Nucleus accumbens (tissue), 56 donors: ENCODE measurements at places on chromosomes 7 and 10.

- no peak for DNase-seq
Measured at GRCh38 chr7:36192053-36192824, 39.2 kb downstream of the EEPD1 start.

- no peak for DNase-seq
Measured at GRCh38 chr10:121597504-121598262, 561 bp downstream of the FGFR2 start.

DNA sequence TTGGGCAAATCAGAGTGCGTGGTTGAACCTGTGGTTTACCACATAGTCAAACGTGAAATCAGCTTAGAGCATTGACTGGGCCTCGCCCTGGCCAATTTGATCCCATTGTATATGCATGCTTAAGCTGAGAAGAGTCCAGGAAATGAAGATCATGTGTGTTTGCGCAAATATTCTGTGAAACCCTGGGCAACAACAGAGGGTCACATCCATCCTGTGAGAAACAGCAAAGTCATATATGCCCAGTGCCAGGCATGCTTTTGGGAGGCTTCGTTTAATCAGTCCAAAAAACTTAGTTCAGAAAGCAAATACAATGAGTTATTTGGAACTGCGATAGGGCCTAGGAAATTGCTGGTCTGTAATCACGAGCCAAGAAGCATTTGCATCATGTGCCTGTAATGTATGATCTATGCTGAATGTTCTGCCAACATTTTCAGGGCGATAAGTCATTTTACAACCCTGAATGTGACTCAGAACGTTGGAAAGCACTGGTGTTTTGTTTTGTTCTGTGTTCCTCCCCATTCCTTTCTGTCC lies 412.1 kb upstream of the CELF2 start:
- no peak for DNase-seq

GRCh38 chr10:124321433-124322089 lies 97.2 kb downstream of the OAT start:
- DNase-seq = no peak

DNA sequence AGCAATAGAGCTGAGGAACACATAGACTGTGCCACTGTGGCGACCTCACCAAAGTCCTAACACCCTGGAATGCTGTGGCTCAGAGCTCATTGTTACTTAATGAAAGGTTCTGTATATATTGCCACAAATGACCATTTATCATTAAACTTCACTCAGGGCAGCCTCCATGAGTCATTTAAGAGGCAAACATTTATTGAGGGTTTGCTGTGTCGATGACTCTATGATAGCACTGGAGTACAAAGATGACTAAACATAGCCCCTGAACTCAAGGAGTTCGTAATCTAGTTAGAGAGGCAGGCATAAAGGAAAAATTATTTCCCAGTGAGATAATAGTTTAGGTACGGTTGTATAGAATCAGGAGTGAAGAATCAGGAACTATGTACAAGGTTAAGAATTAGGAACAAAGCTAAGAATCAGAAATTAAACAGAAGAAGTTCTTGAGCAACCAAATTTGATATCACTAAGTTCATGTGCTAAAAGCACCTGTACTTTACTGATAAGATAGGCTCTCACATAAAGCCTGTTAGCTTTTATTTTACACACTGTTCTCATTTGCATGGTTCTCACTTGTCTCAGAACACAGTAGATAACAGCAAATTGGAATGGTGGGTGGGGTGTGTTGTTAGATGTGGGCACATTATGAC lies 7.9 kb downstream of the ENTPD7 start:
- no peak for DNase-seq

DNA sequence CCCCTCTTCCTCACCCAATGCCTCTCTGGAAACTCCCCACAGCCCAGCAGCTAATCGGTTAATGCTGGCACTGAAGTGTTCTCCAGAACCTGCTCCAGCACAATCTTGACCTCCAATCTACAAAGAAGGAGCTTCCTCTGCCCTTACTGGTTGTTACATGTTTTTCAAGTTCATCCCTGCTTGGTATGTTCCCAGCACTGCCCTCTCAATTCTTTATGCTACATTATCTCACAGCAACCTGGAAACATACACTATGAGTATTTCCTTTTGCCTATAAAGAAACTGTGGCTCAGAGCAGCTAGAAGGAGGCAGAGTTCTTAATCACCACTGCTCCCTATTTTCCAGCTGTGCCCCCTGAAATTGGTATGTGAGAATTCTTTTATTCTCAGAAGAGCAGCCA lies 84.1 kb upstream of the KMT2E start:
- no peak for DNase-seq

GRCh38 chr10:114420811-114421485 lies 16.6 kb upstream of the AFAP1L2 start:
- DNase-seq = no peak

DNA sequence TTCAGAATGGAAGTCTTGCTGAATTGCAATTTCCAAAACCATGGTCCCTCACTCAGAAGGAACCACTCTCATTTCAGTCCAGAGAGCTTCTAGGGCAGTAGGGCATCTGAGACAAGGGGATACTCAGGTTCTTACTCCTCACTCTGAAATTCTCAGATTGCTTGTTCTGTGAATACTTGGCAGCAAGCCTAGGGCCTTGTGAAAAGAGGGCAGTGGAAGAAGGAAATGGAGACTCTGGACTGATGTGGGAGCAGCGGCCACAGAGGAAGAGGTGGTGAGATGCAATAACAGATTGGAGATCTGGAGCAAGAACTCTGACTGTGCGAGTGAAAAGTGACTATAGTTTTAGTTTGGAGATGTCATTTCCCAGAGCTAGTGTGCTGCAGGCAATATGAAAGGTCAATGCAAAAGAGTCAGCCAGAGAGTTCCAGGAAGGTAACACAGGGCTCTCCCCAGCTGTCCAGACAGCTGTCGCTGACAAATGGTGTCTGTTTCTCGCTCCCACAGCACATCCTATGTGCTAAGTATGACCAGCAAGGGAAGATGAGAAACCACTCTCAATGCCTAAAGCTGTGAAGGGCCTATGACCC lies 291.6 kb upstream of the KIAA1217 start:
- no peak for DNase-seq

GRCh38 chr10:77264107-77264506 lies 373.5 kb downstream of the KCNMA1 start:
- DNase-seq = no peak

DNA sequence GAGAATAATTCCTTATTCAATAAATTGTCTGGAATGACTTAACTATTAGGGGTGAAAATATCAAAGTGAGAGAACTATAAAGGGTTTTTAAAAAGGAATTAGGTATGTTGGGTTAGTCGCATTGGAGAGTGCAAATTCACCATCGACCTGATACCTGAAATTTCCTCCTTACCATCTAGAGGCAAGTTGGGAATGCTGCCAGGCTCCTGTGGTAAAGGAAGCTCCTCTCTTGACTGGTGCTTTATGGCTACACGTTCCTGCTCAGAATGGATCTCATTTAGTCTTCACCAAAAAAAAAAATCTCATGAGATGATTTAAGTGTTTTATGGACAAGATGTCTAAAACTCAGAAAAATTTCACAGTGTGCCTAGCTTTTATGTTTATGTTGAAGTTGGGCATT lies 129.8 kb downstream of the EGFR start:
- DNase-seq = no peak

DNA sequence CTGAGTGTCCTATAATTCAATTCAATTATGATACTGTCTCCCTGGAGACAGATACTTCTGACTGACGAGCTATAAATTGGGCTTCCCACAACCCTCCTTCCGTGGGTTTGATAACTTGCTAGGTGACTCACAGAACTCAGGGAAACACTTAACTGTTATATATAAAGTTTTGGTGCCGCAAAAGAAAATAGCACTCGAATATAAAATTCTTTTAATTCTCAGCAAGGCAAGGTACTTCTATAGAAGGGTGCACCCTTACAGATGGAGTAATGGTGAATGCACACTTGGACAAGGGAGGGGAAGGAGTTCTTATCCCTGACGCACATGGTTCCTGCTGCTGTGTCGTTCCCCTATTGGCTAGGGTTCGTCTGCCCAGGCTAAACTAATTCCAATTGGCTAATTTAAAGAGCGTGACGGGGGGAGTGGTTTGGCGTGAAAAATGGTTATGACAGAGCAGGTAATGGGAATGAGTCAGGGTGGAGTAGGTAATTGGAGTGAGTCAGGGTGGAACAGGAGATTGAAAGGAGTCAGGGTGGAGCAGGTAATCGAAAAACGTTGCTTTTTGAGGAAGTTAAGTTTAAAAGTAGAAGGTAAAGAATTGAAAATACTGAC lies 20.8 kb upstream of the GHITM start:
- peak; percentile 71 for DNase-seq

- no peak for DNase-seq
Measured at GRCh38 chr7:80537091-80537490, 25.2 kb upstream of the GNAT3 start.

DNA sequence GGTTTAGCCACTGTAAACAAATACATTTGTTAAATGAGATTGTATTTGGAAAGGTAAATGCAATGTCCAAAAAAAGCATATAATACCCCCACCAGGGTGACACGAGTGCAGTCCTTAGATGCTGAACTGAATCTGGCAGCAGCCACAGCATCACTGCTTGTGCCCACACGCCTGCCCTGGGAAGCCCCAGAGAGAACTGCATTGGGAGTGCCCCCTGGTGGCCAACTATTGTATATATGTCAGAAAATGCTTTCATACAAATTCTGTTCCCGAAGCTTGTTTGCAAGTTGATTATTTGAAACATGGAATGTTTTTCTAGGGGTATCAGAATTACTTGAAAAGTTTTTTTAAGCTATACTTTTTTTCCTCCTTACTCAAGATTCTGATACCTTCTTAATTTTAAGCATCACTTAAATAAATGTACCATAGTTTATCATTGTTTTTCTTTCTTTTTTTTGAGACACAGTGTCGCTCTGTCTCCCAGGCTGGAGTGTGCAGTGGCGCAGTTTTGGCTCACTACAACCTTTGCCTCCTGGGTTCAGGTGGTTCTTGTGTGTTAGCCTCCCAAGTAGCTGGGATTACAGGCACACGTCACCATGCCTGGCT lies 50.1 kb downstream of the LANCL2 start:
- DNase-seq = peak; percentile 82

DNA sequence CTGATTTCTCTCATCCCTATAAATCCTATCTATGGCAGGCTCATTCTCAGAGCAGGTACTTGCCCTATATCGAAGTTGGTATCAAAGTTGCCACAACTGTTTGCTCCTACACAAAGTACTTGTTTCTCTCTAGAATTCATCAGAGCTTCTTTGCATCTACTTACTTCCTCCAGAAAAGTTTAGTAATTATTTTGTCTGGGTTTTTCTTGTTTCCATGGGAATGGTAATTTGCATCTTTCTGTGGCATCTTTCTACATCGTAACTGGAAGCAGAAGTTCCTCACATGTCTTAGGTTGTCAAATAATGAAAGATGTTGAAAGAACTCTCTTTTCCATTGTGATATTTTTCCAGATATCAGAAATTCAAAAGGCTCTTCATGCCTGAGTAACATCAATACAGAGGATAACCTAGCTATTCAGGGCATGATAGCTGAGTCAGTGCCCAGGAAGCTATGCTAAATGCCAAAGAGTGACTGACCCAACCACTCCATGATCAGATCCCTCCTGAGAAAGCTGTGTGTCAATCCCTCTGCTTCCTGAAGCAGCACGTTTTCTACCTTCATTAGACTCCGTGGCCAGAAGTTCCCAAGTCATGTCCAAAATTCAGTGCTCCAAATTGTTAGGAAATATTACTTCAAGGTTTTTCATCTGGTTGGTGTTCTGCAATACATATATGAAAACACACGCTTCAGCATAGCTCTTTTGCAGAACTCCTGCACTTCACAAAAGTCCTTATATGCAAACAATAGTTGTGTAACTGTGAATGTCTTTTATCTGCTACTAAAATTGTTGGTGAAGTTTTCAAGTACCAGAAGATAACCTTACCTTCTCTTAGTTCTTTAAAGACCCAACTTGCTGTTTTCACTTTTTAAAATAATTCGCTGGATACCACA lies 216.5 kb downstream of the VTI1A start:
- no peak for DNase-seq

DNA sequence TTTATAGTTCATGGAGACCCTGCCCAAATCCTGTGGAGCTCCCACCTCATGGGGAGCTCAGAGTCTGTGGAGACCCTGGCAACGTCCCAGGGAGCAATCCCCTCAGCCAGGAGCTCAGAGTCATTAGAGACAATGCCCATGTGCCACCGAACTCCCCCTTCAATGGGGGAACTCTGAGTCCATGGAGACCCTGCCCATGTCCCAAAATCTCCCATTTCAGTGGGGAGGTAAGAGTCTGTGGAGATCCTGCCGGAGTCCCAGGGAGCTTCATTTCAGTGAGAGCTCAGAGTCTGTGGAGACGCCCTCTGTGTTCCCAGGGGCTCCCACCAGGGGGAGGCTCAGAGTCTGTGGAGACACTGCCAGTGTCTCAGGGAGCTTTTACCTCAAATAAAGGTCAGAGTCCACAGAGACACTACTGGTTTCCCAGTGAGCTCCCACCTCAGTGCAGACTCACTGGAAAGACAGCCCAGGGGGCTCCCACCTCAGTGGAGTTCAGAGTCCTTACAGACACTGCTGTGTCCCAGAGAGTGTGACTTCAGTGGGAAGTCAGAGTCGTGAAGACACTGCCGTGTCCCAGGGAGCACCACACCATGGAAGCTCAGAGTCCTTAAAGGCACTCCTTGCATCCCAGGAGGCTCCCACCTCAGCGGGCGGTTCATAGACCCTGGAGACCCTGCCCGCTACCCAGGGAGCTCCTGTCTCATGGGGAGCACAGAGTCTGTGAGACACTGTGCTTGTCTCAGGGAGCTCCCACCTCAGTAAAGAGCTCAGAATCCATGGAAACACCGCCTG lies 5.0 kb downstream of the MYO1G start:
- DNase-seq = no peak

DNA sequence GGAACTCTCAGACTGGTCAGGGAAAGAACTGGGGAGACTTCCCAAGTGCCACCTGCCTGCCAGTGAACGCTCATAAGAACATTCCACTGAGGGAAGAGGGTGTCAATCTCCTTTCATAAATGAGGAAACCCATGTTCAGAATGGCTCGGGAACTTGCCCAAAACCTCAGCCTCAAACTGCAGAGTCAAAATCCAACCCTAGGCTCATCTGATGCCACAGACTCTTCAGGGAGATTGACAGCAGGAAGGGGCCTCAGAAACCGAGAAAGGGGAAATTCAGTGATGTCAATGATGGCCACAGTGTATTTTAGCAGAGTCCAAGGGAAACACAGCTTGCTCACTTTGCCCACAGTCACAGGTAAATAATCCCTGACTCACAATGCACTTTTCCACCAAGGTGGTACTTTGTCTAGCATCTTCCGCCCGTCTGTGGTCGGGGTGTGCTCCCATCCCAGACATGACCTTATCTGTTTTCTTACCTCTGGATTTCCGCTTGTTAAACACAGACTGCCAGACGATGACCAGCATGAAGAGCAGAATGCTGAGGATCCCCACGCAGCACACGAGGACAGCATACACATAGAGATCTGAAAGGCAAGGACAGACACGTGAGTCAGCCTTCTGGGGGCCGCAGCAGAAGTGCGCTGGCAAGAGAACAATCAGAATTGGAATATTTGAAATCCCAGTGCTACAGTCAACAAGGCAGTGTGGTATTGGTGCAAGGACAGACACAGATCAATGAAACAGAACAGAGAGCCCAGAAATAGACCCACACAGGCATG lies 38.4 kb downstream of the VSTM4 start:
- no peak for DNase-seq
